ENCODE measurements at places on chromosomes 16 and 17. TPM values are rescaled to one million over a fixed set of nuclear protein-coding genes. Genes with fewer than 3 reads are reported as not detected.

DNA sequence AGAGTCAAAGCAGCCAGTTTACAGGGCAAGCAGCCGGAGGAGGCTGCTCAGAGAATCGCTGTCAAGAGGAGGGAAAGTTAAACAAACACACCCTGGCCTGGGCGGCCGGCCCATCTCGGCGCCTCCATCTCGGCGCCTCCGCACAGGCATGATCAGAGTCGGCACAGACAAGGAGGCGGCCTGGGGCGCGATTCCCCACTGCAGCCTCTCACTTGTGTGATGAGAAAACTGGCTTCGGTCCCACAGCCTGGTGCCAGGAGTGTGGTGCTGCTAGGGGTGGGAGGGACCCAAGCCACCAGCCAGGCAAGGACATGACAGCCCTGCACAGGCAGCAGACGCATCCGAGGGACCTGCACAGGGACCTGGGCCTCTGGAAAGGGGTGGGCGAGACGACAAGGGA lies 17.7 kb downstream of the SLC38A10 start:
- no peak for DNase-seq

DNA sequence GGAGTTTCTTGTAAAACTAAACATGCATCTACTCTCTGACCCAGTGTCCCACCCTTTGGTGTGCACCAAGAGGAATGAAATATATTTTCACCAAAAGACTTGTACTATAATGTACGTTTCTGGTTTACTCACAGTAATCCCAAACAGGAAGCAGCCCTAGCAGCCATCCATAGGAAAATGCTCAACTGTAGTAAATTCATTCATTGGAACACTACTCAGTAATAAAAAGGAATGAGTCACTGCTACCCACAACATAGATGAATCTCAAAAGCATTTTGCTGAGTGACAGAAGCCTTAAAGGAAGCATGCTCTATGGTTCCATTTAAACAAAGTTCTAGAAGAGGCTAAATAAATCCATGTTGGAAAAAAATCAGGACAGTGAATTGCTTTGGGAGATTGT lies 37.6 kb upstream of the DHRS7B start:
- peak; percentile 33 for DNase-seq

Gene UBTF
- 37.5 TPM for total RNA-seq

- peak; percentile 95 for DNase-seq
Observed at GRCh38 chr17:60506312-60506711, 19.7 kb downstream of the APPBP2 start.

Gene GP1BA
- total RNA-seq, result not detected

GRCh38 chr17:50573866-50574611 lies 13.5 kb downstream of the CACNA1G start:
- no peak for DNase-seq

DNA sequence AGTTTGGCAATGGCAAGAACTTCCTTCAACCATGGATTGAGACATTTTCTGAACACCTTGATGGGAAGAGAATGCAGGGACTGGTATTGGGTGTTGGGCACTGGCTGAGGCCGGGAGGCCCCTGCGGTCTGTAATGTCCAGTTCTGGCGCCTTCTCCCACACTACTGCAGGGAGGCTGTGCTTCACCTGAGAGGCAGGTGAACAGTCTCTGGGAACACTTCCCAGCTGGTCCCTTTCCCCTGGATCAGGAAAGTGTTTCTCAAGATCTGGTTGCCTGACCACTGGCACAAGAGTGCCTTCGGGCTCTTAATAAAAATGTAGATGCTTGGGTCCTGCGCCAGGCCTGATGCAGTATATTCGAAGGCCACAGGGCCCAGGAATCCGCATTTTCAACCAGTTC lies 28.5 kb upstream of the NAT9 start:
- DNase-seq, result no peak

- DNase-seq, result no peak
Observed at GRCh38 chr16:20743591-20743990, 2.0 kb upstream of the THUMPD1 start.

Gene ZFPM1
- total RNA-seq, result 5.7 TPM

Gene SLC16A6
- 0.07 TPM for total RNA-seq

GRCh38 chr17:48357779-48358602 lies 72.0 kb downstream of the SKAP1 start:
- no peak for DNase-seq

- DNase-seq, result peak; percentile 56
Observed at GRCh38 chr16:52557236-52557635, 10.3 kb upstream of the TOX3 start.

DNA sequence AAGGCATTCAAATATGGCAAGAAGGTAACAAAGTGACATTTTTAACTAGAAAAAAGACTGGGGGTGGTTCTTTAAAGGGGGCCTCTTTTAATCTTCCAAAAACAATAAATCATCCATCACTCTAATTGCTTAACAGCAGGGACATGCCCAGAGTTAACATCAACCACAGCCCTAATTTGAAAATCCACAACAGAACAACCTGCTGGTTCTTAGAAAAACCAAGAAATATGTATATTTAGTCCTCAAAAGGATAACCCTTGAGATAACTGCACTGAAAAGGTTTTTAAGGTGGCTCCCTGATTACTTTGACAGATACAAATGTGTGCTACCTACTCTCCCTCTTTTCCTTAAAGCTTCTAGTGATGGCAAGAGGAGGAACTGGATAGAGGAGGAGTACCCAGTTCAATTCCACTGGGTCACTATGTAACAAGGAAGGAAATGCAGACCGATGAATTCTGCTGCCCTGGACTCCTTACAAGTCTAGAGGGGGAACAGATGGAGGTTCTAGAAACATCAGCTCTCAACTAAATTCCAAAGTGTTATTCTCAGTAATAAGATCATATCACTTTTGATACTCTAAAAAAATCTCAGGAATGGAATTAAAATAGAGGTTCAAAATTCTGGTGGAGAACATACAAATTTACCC lies 54.3 kb downstream of the N4BP1 start:
- no peak for DNase-seq

- DNase-seq, result no peak
Observed at GRCh38 chr16:80985611-80986010, 21.1 kb downstream of the CMC2 start.

- no peak for DNase-seq
Observed at GRCh38 chr17:28554565-28554964, 2.1 kb upstream of the UNC119 start.

- DNase-seq, result no peak
Observed at GRCh38 chr17:14429084-14429483, 128.2 kb downstream of the HS3ST3B1 start.
